CD8-positive, alpha-beta memory T cell (primary cell): ENCODE measurements at places on chromosomes 16 and 17.

- DNase-seq: no peak
Measured at GRCh38 chr17:69672924-69673323, 258.4 kb downstream of the MAP2K6 start.

GRCh38 chr16:67277294-67277998, 1.9 kb upstream of the PLEKHG4 start:
- DNase-seq: no peak

GRCh38 chr16:12330541-12330940, 354.0 kb downstream of the SNX29 start:
- DNase-seq: no peak

- no peak for DNase-seq
Measured at GRCh38 chr17:2563061-2563460, 30.4 kb upstream of the PAFAH1B1 start.

DNA sequence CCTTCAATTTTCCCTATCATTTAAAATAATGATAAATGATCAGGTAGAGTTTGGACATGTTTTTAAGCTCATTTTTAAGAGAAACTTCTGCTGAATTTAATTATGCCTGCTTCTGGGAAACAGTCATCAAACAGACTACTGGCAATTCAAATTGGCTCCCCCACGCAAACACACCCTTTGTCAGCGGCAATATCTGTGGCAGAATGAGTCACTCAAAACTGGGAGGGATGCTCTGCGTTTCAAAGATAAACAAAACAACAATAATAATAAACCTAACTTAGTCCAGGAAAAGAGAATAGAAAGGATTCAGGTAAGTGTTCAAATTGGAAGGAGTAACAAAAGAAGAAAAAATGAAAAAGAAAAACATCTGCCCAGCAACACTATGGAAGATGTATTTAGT, 108.1 kb upstream of the ERCC4 start:
- DNase-seq: no peak

DNA sequence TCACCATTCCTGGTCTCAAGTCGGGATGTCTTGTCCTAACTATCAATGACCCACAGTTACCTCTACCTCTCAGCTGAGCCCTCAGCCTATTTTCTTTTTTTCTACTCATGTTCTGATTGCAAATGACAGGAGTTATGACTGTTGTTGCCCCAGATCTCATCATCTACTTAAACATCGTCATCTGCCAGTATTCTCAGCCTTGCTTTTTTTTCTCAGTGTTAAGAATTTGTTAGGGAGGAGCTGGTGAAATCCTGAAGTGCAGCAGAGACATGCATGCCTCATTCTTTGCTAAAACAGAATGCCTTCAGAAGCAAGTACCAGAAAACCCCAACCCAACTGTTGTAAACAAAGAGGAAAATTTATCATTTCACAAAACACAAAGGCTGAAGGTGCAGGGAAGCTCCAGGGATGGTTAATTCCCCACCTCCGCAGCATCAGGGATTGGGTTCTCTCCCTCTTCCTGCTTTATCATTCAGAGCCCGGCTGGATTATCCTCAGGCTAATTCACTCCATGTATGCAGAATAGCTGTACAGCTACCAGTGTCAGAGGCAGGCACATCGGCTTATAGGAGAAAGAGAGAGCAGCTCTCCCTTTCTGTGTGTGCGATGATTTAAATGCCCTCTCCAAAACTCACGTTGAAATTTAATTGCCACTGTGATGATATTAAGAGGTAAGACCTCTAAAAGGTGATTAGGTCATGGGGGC, 540.8 kb upstream of the HSBP1 start:
- no peak for DNase-seq

GRCh38 chr16:80065541-80065940, 465.0 kb upstream of the MAF start:
- no peak for DNase-seq

DNA sequence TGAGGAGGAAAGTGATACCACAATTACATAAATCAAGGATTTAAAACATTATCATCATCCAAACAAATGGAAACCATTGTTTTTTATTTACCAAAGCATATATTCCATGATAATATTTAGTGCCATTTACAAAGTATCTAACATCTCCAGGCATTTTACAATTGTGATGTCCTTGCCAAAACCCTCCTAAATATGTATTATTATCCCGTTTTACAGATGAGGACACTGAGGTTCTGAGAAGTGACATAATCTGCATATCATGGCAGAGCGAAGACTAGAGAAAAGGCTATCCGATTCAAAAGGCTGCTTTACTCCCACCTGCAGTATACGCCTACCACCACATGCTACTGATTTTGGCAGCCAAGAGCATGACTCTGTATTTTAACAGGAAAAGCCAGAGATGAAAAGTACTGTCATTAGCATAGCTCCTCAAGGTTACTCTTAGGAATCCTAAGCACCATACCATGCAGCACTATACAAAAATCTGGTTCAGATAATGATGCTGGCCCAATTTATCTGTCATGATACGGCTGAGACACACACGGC, 301.4 kb downstream of the CA10 start:
- no peak for DNase-seq

DNA sequence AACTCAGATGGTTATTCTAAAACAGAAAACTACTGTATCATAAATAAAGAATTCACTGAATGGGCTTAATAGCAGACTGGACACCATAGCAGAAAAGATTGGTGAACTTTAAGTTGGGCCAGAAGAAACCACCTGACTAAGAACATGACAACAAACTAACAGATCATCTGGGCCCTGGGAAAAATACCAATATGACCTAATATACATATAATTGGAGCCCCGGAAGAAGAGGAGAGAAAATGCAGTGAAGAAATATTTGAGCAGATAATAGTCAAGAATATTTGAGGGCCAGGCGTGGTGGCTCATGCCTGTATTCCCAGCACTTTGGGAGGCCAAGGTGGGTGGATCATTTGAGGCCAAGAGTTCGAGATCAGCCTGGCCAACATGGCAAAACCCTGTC, 25.5 kb upstream of the SDK2 start:
- DNase-seq: no peak

DNA sequence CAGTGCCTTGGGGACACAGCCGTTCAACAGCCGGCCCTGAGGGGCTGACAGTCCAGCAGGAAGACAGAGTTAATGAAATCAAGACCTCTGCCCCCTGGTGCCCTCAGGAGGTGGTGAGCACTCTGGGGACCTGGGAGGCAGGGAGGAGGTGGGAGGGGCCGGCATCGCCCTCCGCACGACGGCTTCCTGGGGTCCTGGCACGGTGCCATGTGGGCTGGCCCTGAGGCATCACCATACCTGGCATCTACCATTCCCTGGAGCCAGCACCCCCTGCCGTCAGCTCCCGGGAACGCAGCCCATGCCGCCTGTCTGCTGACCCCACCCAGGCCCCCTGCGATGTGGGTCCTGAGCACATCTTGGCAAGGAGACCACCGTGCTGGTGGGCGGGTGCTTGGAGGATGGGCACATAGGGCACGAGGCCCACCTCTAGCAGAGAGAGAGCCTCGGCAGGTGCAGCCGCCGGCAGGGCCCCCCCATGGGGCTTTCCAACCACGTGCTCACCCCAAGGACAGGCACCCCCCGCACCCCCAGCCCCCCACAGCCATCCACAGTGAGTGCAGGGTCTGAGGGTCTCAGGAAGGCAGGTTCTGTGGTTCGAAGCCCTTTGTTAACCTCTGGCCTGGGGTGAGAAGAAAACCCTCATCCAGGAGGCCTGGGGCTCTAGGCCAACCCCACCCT, 52.5 kb downstream of the ZFPM1 start:
- peak; percentile 81 for DNase-seq

DNA sequence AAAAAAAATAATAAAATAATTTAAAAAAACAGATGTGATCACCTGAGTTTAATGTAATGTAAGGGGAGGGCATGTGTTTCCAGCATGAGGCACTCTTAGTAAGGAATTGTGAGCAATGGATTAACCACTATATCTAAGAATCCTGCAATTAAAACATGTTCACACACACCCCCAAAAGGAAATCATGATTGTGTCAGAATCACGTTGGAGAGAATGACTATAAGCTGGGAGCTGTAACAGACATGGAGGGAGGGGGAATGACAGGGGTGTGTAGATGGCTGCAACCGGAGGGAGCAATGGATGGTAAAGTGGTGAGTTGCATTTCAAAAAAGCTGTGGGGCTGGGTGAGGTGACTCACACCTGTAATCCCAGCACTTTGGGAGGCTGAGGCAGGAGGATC, 13.6 kb upstream of the CCL22 start:
- DNase-seq: no peak

GRCh38 chr17:74759243-74759801, 10.9 kb downstream of the NHERF1 start:
- DNase-seq: peak; percentile 59

DNA sequence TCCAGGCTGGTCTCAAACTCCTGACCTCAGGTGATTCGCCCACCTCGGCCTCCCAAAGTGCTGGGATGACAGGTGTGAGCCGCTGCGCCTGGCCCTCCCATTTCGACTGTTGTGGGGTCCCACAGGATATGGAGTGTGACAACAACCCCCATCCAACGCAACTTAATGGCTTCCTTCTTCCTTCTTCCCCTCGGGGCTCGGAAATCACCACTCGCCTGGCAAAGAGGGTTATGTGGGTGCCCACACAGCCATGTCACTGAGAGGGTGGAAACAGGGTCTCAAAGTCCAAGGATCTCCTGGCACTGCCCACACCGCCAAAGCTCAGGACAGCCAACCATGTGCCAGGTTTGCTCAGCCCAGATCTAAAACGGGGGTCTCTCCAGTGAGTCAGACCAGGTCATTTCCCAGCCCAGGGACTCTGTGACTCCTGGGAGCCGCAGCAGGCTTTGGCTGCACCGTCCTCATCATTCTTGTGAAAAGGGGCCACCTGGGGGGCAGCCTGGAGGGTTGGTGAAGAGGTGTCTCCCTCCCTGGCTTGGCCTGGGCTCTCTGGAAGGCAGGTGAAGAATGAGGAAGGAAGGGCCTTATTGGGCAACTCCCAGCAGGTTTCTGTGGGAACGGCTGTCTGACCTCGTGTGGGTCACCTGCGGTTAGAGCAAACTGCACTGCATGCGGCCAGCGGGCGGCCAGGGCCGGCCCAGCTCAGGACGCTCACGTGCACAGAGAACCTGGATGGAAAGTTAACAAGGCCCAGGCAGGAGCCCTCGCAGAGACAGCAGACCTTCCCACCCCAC, 25.3 kb upstream of the LITAF start:
- DNase-seq: no peak

- peak; percentile 82 for DNase-seq
Measured at GRCh38 chr17:49361129-49361901, 735 bp downstream of the ZNF652 start.

GRCh38 chr17:50028736-50029120, 27.2 kb upstream of the ITGA3 start:
- no peak for DNase-seq

- no peak for DNase-seq
Measured at GRCh38 chr16:50154420-50154950, 1.4 kb downstream of the TENT4B start.

DNA sequence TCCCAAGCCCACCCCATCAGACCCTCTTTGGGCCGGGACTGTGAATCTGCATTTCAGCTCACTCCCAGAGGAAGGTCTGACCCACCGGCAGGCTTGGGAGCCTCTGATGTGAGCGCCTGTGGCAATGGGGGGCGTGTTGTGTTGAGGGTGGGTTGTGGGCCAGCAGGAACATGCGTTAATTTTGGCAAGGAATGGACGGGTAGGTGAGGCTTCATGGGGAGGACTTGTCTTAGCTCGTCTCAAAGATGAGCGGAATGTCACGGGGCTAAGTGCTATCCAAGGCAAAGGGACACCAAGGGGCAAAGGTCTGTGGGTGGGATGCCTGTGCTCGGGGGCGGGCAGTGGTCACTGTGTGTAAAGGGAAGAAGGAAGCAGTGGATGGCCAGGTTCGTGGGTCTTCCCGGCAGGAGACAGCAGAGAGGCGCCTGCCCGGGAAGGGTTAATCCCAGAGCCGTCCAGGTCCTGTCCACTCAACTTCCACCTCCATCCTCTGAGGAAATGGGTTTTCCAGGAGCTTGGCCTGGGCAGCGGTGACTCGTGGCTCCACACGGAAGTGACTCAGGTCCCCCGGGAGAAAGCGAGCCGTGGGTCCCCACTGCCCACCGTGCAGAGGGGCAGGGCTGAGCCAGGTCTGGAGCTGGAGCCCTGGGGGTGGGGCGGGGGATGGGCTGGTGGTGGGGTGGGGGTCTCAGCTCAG, 17.4 kb downstream of the ADGRG1 start:
- no peak for DNase-seq

- DNase-seq: no peak
Measured at GRCh38 chr17:28199115-28199514, 119.9 kb upstream of the TMEM97 start.

DNA sequence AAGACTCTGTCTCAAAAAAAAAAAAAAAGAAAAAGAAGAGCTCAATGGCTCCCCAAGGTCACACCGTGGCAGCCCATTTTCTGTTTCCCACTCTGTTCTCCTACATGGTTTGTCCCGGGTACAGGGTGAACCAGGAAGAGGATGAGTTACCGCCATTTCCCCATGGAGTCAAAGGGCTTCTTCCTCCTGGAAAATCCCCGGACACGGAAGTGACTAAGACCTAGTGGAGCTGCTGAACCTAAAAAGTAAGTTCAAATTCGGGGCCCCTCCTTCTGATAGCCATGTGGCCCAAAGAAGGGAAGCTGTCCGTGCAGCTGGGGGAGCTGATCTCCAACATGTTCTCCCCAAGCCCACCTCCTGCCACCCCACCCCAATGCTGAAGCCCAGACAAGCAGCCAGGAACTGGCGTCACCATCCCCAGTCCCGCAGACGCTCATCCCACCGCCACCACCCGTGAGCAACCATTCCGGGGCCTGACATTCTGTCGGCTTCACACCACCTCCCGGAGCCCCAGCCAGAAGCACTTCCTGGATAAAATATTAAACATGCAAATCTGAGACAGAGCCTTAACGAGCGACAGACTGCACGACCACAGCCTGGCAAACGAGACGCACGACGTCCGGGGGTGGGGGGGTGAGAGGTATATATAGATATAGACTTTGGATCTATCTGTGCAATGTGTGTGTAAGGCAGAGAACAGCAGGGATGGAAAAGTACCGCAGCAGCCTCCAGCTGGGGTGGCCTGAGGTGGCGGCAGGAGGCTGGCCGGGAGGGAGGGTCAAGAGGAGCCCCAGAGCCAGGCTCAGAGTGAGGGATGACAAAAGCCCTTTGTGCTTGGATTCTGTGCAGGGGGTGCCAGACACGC, 17.6 kb downstream of the EPOP start:
- no peak for DNase-seq
